Gastroesophageal sphincter (tissue), 4 donors: ENCODE measurements at places on chromosomes 3 and 15.
A peak's percentile ranks its signal among the peaks of the same experiment; 100 is the strongest.

- ATAC-seq = no peak
Observed at GRCh38 chr3:16229681-16230080, 35.1 kb downstream of the DPH3 start.

GRCh38 chr3:187027531-187028278 is 97.4 kb downstream of the ST6GAL1 start:
- no peak for ATAC-seq

GRCh38 chr3:84601303-84601702 is 357.5 kb upstream of the CADM2 start:
- no peak for ATAC-seq

DNA sequence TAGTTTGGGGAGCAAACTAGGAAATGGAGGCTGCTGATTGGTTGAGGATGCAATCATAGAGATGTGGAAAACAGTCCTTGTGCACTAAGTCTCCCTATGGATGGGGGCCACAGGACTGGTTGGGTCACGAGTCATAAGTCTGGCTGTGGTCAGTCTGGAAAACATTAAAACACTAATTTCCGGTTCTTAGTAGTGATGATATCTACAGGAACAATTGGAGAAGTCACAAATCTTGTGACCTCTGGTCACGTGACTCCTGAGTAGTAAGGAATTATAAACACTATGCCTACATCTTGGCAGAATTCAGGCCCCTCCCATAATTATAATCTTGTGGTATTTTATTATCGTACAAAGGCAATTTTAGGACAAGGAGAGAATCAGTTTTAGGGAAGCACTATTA is 317.3 kb upstream of the ARPP21 start:
- no peak for ATAC-seq

GRCh38 chr15:74838137-74838516 is 4.8 kb downstream of the ULK3 start:
- no peak for ATAC-seq

DNA sequence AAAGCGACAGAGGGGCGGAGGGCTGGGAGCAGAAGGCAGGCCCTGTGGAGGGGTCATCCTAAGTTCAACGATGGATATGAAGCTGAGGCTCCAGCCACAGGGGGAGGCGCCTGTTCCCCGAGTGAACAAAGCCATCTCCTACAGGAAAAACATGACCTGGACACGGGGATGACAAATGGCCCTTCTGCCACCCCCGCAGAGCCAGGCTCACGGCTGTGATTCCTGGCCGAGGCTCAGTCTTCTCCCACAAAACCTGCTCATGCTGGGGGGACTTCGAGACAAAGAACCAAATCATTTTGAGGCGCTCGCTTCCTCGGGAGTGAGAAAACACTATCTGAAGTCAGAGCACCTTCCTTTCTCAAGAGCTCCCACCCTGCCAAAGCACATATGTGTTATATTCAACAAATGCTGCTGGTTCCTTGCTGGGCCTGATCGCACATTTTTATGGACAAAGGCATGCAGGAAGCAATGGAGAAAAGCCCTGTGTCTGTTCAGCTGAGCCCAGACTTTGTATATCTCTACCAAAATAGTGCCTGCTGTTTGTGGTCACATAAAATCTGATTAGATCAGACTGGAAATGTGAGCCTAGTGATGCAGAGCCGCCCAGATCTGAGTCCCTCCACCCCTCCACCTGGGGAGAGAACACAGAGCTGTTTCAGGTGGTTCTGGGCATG is 5.6 kb downstream of the RBP1 start:
- no peak for ATAC-seq

- ATAC-seq = no peak
Observed at GRCh38 chr15:68787609-68788263, 33.0 kb downstream of the ANP32A start.

- no peak for ATAC-seq
Observed at GRCh38 chr3:179324270-179324754, 1.5 kb downstream of the ZNF639 start.

- ATAC-seq = peak; percentile 60
Observed at GRCh38 chr15:49270541-49271421, 100.7 kb downstream of the GALK2 start.

- no peak for ATAC-seq
Observed at GRCh38 chr3:23662079-23662617, 143.6 kb upstream of the UBE2E1 start.

DNA sequence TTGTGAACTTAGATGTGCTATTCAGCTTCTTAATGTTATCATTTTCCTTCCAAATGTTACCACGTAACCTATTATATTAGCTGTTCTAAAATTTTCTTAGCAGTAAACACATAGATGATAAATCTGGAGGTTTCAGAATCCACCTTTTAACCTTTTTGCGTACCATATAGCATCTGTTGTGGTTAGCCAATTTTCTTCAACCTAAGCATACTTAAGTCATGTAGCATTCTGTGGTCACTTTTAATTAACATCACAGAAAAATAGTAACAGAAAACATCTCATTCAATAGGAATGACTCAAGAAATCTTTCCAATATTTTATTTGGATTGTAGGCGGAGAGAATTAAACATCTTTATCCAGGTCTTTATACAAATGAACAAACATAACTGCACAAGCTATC is 1465.3 kb upstream of the GBE1 start:
- no peak for ATAC-seq

GRCh38 chr3:146781059-146781458 is 175.9 kb upstream of the PLSCR5 start:
- ATAC-seq = no peak

DNA sequence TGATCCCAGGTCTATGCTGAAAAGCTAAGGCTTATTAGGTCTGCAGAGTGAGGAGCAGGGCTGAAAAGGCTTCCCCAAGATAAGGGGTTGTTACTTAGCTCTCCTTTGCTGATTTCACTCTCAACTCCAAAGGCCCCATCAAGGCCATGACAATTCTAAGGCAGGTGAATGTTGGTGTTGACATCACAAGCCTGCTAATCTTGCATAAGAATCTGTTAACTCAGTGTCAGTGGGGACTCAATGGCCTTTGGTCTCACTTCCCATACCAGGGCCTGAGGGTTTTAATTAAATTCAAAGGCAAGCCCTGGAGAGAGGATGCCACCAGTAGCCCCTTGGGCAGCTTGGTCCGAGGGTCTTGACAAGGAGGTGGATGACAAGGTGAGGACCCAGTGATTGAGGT is 9.4 kb upstream of the ALAS1 start:
- no peak for ATAC-seq

- ATAC-seq = no peak
Observed at GRCh38 chr3:5321666-5322340, 134.3 kb downstream of the EDEM1 start.

GRCh38 chr3:9846231-9846630 is 2.4 kb upstream of the RPUSD3 start:
- no peak for ATAC-seq

DNA sequence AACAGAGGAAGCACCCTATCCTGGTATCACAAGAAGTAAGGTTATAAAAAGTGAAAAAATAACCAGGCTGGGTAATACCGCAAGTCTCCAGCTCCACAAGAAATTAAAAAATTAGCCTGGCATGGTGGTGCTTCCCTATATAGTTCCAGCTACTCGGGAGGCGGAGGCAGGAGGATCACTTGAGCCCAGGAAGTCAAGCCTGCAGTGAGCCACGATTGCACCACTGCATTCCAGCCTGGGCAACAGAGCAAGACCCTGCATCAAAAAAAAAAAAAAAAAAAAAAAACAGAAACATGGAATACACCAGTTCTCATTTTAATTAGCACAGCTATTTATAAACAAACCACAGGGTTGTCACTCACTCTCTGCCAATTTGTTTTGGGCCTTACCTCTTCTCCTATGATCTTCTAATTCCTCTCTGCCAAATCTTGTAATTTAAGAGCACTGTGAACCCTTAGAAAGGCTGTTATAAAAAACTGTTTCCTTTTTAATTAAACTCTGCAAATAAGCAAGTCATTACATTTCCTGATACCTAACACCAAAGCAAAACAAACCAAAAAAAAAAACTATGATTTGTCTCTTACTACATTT is 22.6 kb downstream of the DCUN1D1 start:
- no peak for ATAC-seq

- ATAC-seq = no peak
Observed at GRCh38 chr15:69172847-69173246, 12.4 kb downstream of the GLCE start.

- peak; percentile 81 for ATAC-seq
Observed at GRCh38 chr15:66617137-66618090, 51.6 kb upstream of the LCTL start.

- ATAC-seq = no peak
Observed at GRCh38 chr15:40053831-40054604, 15.0 kb upstream of the SRP14 start.

DNA sequence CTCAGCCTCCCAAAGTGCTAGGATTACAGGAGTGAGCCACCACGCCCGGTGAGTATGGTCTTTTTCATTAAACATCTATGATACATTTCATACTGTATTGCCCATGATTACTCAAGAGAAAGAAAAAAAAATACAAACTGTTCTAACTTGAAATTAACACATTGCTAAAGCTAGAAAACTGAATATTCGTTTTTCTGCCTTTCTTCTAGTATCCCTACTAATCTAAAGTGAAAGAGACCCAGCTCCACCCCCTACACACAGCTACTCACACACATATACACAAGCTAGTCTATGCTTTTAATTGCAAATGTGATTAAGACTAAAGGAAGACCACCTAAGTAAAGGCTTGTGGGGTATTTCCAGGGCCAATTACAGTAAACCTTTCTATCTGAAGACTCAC is 43.1 kb downstream of the INO80 start:
- ATAC-seq = no peak

DNA sequence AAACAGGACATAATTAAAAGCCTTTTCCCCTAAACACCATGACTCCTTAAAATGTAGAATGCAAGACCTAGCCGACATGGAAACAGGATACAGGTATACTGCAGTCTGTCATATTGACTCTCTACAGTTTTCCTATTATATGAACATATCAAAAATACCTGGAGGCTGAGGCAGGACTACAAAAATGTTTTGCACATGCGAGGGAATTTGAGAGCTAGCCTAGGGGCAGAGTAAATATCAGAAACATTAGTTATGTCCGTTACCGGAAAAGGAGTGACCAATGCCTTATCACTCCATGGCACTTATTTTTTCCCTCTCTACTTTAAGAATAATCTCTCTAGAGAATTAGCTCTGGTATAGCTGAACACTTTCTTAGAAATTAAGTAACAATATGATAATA is 732.3 kb downstream of the TUSC7 start:
- ATAC-seq = no peak

GRCh38 chr15:77416954-77417353 is 3.0 kb downstream of the PEAK1 start:
- ATAC-seq = no peak

GRCh38 chr3:16124636-16125035 is 49.8 kb upstream of the GALNT15 start:
- no peak for ATAC-seq

DNA sequence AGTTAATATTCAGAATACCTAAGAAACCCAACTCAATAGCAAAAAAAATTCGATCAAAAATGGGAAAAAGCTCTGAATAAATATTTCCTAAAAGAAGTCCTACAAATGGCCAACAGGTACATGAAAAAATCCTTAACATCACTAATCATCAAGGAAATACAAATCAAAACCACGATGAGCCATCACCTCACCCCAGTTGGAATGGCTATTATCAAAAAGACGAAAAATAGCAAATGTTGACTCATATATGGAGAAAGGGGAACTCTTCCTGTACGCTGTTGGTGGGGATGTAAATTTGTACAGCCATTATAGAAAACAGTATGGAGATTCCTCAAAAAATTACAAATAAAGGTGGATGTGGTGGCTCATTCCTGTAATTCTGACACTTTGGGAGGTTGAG is 29.6 kb upstream of the SGO1 start:
- ATAC-seq = no peak

- no peak for ATAC-seq
Observed at GRCh38 chr3:145698749-145699148, 462.2 kb downstream of the PLOD2 start.

- ATAC-seq = no peak
Observed at GRCh38 chr3:159239059-159239458, 437.2 kb downstream of the MFSD1 start.

- ATAC-seq = no peak
Observed at GRCh38 chr3:110858549-110858948, 213.1 kb upstream of the NECTIN3 start.
